Activated CD8-positive, alpha-beta T cell treated with anti-CD3 and anti-CD28 coated beads for 36 hours (primary cell): ENCODE measurements at places on chromosomes 1 and 21. TPM values are rescaled to one million over a fixed set of nuclear protein-coding genes. Genes with fewer than 3 reads are reported as not detected.

DNA sequence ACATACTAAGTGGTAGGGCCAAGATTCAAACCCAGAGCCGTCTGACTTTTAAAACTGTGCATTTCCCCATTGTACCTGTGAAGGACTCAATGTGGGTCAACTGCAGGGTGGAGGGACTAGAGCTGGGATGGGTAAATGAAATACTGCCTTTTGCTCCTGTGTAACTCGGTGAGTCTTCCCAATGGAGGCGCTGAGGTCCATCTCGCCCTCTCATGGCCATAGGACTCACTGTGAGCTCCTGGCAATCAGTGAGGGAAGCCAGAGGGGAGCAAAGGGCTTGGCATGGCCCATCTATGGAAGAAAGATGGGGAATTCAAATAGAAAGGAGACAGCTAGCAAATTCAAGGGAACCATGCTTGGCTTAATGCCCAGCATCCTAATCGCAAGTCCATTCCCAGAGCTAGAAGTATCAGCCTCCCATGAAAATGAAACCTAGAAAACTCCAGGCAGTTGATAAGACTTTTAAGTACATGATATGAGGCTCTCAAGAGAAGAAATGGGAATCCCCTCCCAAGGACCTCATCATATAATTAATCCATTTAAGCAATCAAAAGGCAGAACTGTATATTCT lies 25.4 kb upstream of the CGN start:
- no peak for DNase-seq

- no peak for DNase-seq
Measured at GRCh38 chr1:107451715-107452114, 310.9 kb downstream of the NTNG1 start.

GRCh38 chr1:56064705-56065104 lies 514.7 kb downstream of the PLPP3 start:
- no peak for DNase-seq

DNA sequence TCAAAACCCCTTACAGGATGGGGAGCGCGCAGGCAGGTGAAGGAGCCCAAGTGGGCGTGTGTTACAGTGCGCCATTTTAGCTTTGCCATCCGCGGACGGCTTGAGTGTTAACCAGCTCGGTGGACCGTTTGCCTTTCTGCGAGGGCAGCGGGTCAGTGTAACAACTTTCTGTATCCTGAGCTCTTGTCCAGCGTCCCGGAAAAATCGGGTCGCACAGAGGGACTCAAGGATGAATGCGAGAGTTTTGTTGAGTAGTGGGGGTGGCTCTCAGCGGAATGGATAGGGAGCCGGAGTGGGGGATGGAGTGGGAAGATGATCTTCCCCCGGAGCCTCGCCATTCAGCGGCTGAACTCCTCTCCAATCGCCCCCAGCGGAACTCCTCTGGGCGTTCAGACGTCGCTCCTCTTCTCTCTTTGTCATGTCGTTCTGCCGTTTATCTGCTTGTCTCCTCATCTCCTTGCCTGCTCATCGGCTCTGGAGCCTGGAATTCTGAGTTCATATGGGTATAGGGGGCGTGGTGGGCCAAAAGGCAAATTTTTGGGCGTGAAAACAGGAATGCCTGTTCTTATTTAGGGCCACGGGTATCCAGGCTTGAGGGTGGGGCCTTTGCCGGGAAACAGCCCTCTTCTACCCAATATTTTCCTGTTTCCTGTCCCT lies 295.4 kb downstream of the CTH start:
- DNase-seq: no peak

- no peak for DNase-seq
Measured at GRCh38 chr1:114009393-114009792, 30.1 kb downstream of the OLFML3 start.

GRCh38 chr1:160431571-160431970 lies 31.2 kb downstream of the VANGL2 start:
- DNase-seq: no peak

DNA sequence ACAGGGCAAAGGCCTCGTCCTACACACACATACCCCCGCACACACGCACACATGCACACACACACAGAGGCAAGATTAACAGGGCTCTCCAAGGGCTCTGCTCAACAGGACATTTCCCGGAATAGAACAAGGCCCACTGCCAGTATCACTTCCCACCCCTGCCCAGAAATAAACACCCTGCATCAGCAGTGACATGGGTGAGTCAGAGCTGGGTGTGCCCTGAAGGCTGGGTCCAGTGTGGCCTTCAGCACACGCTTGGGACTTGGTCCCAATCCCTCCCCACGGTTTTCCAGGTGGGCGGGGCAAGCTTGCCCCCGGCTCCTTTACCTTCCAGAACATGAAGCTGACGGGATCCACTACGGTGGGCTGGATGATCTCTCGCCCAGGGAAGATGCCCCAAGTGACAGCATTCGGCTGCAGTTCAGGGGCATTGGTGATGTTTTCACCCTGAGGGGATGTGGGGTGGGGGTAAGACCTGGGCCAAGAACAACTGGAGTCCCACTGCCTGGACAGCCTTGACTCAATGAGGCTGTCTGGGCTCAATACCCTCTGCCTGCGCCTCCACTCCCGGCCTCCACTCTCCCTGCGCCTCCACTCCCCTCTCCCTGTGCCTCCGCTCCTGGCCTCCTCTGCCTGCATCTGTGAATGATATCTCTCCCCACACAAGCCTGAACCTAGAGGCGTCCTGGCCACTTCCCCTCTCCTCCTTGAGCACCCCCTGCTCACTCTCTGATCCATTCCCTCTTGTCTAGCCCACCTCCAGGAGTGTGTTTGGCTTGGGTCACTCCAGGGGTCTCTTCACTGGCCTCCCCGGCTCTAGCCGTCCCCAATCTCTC lies 14.7 kb downstream of the MTHFR start:
- no peak for DNase-seq

DNA sequence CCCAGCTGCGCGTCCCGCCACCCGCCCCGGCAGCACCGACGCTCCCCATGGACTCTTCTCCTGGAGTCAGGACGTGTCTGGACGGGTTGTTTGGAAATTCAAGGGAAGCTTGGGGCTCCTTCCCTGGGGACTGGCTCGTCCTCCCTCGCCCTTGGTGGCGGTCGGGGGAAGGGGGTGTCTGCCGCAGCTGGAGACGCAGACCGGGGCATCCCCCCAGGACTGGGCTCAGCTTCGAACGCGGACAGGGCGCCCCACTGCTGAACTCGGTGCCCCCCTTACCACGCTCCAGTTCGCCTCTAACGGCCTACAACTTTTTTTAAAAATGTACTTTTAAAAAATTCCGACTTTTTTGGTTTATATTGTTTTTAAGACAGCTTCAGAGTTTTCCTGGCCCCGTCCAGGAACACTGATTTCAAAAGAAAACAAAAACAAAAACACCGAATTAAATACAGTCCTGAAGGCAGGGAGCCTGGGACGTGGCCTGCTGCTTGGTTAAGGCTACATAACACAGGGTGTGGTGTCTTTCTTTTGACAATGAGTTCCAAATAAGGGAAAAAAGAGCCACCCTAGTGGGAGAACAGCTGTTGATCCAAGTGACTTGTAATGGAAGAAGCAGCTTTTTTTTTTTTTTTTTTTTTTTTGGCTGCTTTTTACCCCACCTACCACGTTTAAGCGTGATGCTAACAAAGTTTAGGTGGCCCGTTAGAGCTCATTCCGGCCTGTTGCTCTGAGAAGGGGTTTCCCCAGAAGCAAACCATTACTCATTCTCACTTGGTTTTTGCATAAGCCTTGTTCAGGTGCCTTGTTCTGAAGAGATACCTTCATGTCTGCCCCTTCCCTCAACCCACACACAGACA lies 862 bp upstream of the DIPK1A start:
- DNase-seq: peak; percentile 78

DNA sequence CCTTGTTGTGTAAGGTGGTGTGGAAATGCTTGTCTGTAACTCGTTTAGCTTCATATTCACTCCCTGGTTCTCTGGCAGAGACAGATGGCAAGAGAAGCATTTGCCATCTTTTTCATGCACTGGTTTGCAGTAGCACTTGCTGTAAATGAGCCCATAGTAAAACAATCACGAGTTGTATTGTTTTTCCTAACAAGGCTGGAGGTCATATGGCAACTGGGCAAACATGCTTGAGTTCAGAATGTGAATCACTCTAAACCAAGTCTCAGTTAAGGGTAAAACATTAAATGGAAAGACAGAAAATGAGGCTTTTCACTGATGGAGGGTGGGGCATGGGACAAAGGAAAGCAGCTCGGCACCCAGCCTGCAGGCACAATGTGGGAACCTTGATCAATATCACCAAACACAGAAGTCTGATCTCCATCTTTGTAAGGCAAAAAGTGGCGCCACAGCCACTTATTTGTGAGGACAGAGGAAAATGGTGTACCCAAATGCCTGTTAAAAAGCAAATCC lies 26.5 kb upstream of the LPAR3 start:
- no peak for DNase-seq

DNA sequence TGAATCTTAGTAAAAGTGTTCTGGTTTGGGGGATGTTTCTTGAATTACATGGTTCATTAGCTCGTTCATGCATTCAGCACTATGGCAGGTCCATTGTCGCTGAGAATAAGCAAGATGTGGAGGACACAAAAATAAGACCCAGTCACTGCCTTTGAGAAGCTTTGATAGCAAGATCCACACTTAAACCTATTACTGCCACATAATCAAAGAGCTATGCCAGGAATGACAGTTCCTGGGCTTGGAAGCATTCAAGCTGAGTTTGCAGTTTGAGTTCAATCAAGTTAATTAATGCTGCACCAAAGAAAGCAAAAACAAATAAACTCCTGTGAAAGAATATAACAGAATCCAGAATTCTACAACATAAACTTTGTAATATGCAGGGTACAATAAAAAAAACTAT lies 131.8 kb downstream of the MIS18A start:
- DNase-seq: no peak

GRCh38 chr1:42944246-42944928 lies 14.3 kb downstream of the SLC2A1 start:
- no peak for DNase-seq

Gene HCRTR1
- total RNA-seq: not detected

GRCh38 chr1:222420633-222421032 lies 127.3 kb downstream of the HHIPL2 start:
- DNase-seq: no peak

Gene IL22RA1
- not detected for total RNA-seq

DNA sequence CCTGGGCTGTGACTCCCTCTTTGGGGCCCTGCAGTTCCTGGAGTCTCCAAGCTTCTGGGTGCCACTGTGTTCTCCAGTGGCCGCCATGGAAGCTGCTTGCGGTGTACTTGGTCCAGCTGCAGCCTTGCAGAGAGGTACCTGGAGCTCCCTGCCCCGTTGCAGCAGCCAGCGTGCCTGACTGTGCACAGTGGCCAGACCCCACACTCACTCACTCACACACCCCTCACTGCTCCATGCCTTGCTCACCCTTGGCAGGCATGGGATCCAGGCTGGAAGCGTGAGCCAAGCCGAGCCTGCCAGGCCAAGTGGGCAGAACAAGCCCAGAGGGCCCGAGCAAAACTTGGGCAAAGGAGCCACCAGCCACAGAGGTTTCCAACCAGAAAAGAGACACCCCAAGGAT lies 43.0 kb downstream of the MATN1 start:
- no peak for DNase-seq

GRCh38 chr1:84928979-84929378 lies 36.0 kb upstream of the LPAR3 start:
- DNase-seq: no peak

GRCh38 chr21:25560271-25560685 lies 47.0 kb downstream of the MRPL39 start:
- DNase-seq: peak; percentile 26

Gene KANK4
- total RNA-seq: not detected

Gene LAMC2
- not detected for total RNA-seq

Gene ESRRG
- not detected for total RNA-seq

Gene ZBTB48
- 32.1 TPM for total RNA-seq

Gene IL24
- total RNA-seq: 0.81 TPM

Gene VANGL2
- 0.16 TPM for total RNA-seq

Gene SLC30A7
- total RNA-seq: 36.1 TPM

GRCh38 chr1:111729946-111730681 lies 9.1 kb downstream of the INKA2 start:
- no peak for DNase-seq

Gene APOBEC4
- not detected for total RNA-seq

- no peak for DNase-seq
Measured at GRCh38 chr1:116329524-116330341, 43.3 kb upstream of the ATP1A1 start.

Gene PAQR6
- total RNA-seq: 5.0 TPM

Gene CAPN8
- not detected for total RNA-seq

DNA sequence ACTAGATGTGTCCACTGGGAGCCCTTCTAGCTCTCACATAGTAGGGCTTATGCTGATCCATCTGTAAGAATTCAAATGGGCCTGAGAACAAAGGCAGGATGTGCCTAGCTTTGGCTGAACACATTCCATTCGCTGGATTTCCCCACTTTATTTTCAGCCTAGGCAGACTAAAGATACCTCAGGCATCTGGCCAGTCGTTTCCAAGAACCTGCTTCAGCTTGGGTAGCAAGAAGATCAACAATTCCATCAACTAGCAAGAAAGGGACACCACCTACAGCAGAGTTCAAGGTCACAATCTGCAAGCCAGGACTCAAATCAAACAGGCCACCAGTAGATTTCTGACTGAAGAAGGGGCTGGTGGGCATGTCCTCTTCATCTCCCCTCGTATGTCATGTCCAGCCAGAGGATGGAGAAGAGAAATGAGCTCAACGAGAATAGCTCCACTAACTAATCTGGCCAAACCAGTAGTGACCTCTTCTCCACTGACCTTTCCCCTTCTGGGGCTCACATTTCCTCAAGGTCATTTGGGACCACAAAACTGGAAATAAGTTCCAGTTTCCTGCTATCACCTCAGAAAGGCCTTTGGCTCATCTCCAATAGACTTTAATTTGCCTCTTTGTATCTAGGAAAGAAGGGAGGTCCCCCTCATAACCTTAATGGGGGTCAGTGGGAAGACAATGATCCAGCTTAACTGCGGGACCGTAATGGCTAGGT lies 14.2 kb downstream of the TXNIP start:
- no peak for DNase-seq

Gene S100A3
- not detected for total RNA-seq

DNA sequence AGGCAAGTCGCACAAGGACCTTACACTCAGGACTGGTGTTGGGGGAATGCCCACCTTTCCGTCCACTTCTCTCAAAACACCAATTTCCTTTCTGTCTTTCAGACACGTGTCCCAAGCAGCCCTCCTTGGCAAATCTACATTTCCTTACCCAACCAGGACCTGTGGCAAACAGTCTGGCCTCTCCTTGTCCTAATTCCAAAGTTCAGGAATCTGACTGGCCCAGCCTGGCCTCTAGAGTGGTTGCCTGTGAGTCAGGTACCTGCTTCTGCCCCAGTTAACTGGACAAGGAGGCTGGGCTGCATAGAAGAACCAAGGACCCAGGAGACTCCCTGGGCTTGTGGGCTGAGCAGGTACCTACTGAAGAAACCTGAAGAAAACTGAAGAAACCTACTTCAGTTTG lies 34.3 kb upstream of the CITED4 start:
- no peak for DNase-seq

DNA sequence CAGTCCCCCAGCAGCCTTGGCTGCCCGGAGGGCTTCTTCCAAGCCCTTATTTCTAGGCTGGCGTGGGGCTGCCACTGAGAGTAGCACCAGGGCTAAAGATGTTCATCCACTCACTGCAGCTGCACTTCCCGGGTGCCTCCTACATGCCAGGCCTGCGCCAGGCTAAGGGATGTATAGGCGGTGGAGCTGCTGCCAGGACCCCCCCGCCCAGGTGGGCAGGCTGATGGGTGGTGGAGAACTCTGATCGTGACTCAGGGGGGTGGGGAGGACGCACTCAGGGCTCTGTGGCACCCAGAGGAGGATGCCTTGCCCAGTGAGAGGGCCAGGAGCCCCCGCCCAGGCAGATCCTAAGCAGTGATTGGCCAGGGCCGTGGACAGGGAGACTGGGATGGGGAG lies 34.1 kb downstream of the CFAP74 start:
- no peak for DNase-seq

Gene SEMA4A
- 24.7 TPM for total RNA-seq
